HS-27A (cell line): ENCODE measurements at places on chromosomes 7 and 10.

GRCh38 chr10:119320981-119321380, 113.6 kb downstream of the GRK5 start:
- no peak for DNase-seq

DNA sequence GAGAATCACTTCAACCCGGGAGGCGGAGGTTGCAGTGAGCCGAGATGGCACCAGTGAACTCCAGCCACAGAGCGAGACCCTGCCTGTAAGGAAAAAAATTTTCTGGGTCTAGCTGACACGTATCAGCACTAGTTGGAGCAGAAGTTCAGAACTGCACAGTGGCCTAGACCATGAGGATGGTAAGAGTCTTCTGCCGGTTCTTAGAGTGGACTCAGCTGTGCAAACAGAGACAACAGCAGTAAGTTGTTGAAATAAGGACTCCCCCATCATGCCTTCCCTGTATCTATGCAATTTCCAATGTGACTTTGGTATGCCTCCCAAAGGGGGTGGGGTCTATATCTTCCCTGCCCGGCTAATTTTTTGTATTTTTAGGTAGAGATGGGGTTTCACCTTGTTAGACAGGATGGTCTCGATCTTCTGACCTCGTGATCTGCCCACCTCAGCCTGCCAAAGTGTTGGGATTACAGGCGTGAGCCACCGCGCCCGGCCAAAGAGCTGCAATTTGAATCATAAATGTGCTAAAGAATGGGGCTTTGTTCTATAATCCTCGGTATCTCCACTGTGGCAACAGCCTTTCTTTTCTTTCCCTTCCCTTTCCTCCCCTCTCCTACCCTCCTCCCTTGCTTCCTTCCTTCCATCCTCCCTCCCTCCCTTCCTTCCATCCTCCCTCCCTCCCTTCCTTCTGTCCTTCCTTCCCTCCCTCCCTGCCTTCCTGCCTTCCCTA, 14.5 kb upstream of the RNF216 start:
- no peak for DNase-seq

DNA sequence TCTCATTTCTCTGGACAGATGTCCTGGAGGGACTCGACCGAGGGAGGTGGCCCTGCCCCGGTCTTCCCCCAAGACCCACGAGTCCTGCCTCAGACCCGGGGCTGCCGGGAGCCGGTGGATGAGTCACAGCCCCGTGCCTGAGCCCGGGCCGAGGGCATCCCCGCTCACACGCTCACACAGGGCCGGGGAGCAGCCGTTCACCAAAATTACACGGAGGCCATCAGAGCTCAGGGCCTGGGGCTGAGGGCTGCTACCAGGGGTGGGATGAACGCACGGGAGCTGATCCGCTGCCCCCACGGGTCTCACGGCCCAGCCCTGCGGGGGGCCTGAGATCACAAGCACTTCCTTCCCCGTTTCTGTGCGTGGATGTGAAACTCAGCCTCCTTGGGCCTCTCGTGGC, 17.5 kb downstream of the FAM20C start:
- no peak for DNase-seq

DNA sequence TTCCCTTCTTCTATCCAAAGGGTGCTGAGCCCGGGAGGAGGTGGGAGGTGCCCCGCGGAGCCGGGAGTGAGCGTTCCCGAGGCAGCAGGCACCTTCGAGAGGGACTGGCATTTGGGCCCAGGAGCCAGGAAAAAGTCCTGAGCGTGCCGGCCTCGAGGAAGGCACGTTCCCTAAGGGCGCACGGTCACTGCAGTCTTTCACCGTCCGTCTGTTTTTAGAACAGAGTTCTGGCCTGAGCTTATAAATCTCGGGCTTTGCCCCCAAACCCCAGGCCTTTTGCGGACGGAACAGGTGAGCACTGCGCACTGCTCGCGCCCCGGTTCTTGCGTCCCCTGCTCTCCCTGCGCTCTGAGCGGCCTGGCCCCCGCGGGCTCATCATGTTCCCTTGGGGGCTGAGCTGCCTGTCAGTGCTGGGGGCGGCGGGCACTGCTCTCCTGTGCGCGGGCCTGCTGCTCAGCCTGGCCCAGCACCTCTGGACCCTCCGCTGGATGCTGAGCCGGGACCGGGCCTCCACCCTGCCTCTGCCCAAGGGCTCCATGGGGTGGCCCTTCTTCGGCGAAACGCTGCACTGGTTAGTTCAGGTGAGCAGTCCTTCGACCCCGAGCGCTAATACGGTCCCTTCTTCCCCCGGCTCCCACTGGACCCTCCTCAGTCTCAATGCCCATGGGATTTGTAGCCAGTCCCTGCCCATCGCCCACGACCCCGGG, 442 bp downstream of the CYP26C1 start:
- DNase-seq, result no peak

DNA sequence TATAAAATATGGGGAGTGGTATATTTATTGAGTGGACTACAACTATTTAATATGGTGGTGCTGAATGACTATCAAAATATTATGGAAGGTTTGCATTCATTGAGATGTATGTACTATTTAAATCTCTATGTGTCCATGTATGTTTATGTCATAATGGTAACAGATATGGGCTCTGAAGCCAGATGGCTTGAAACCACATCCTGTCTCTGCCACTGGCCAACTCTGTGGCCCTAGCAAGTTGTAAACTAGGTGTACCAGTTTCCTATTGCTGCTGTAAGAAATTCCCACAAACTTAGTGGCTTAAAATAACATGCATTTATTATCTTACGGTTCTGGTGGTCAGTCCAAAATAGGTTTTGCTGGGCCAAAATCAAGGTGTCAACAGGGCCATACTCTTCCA, 198.1 kb upstream of the NFE2L3 start:
- DNase-seq, result no peak
